Activated naive CD8-positive, alpha-beta T cell treated with anti-CD3 and anti-CD28 coated beads, Interleukin-2, amount 50 U/mL, for 16 hours (primary cell): ENCODE measurements at places on chromosomes 1 and 21.

GRCh38 chr21:19458295-19458694 lies 1054.7 kb upstream of the TMPRSS15 start:
- no peak for DNase-seq

DNA sequence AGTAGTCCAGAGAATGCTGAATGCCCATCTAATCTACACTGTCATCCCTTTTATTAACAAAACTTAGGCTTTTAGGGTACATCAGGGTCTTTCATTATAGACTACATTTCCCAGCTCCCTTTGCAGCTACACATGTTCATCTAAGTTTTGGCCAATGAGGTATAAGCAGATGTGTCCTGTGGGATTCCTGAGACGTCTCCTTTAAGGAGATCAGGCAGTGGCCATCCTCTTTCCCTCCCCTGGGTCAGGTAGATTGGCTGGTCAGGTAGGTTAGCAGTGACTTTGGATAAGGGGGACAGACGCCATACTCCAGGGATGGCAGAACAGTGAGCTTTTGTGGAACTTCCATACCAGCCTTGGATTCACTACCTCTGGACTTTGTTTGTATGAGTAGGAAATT lies 188.3 kb downstream of the FGGY start:
- no peak for DNase-seq

- DNase-seq, result no peak
Observed at GRCh38 chr1:205109269-205109668, 12.5 kb downstream of the RBBP5 start.

GRCh38 chr1:150876119-150876454 lies 312 bp downstream of the ARNT start:
- peak; percentile 21 for DNase-seq

DNA sequence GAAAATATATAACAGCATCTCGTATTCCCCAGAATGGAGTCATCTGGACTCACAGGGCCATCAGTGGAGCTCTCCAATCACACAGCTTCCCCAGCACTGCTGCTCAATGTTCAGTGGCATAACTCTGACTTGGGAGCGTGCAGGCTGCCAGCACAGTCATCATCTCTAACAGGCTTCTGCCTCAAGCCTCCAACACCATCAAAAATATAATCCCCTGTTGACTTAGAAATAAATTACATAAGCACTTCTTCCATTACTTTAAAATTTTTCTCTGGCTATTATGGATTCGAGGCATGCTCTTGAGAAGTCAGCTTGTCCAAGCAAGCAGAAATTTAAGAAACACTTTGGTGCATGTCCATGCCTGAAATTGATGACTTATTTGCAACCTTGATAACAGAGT lies 6.2 kb downstream of the DUSP23 start:
- no peak for DNase-seq
